Stimulated activated CD4-positive, alpha-beta T cell treated with anti-CD3 and anti-CD28 coated beads, Interleukin-1b, Interleukin-23, amount 100 ng/mL, for 4 hours (primary cell): ENCODE measurements at places on chromosomes 11 and 22.

- DNase-seq = no peak
Measured at GRCh38 chr11:9787981-9788521, 124.2 kb downstream of the SWAP70 start.

DNA sequence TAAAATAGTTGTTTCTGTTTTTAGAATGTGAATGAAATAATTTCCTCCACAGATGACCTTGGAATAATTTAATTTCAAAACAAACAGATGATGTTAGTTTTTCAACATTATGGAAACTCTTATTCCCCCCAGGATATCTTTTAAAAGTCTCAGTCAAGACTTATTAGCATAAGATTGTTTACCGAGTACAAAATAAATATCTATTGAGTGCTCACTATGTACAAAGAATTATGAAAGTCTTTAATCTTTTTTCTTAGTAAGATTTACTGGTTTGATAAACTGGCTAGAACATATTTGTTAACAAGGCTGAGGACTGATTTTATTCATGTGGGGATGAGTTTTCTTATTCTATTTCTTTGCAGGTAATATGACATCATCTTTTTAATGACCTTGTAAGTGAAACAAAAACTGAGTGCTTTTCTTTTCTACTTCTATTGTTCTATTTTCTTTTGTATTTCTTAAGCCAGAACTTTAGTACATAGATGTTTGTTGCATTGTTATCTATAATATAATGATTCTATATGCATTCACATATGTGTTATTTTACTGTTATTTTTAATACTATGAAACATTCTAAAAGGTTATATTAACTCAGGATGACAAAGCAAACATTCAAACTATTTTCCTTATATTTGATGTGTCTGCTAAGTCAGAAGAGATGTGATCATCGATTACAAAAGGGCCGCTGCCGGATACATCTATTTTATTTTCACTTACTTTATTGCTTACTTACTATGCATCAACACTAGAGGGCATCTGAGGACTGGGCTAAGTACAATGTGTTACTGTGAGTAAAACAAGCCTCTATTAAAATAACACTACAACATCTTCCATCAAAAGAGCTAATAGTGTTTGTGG, 111.0 kb upstream of the ARHGAP42 start:
- no peak for DNase-seq

DNA sequence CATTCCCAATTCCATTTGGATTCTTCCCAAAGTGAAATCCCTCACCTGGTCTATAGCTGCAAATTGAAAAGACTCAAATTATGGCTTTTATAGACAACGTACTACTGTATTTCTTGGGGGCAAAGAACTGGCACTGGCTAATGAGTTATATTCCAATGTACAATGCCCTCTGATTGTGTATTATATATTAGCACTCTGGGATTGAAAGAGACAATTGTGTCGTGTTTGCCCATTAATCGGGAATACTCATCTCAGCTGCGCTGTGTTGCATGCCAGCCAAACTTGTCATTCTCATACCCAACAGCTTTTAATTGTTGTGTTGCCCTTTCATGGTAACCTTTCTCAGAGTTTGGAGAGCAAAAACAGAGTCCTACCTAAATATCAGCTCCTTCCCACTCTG, 55.0 kb upstream of the ZBTB44 start:
- DNase-seq = no peak

DNA sequence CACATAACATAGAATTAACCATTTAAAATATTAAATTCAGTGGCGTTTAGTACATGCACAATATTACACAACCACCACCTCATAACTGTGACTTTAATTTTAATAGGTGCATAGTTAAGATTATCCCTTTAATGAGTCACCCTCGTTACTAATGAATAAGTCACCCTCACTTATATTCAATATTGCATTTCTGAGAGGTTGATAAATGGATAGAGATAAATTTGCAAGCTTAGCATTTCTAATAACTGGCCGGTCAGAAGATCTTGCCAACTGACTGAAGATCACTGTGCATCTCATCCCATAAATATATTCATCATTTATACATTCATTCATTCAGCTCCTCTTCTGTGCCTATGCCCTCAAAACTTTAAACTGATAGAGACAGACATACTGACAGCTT, 243.7 kb downstream of the TTC28 start:
- DNase-seq = no peak

DNA sequence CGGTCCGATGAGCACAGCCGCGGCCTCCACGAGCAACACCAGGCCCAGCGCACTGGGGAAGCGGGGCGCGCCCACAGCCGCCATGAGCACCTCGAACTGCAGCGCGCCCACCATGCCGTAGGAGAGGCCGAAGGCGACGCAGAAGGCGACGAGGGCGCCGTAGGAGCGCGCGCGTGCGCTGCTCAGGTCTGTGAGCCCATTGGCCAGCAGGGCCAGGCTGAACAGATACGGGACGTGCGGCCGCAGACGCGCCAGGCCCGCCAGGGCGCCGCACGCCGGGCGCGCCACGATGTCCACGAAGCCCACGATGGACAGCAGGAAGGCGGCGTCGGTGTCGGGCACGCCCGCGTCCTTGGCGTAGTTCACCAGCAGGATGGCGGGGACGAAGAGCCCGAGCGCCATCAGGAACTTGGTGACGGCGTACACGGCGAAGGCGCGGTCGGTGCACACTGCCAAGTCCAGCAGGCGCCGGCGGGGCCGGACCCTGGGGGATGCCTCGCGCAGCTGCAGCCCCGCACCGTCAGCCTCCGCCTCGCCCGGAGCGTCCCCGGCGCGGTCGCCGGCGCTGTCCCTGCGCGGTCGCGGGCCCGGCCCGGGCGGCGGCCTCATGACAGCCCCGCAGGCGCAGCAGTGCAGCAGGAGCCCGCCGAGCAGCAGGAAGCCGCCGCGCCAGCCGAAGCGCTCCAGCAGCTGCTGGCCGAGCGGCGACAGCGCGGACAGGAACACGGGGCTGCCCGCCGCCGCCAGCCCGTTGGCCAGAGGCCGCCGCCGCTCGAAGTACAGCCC, 2.9 kb downstream of the SLC16A8 start:
- no peak for DNase-seq

- no peak for DNase-seq
Measured at GRCh38 chr11:46099963-46100316, 21.3 kb downstream of the PHF21A start.

GRCh38 chr11:71525188-71525937, 1.7 kb upstream of the KRTAP5-7 start:
- no peak for DNase-seq

- DNase-seq = no peak
Measured at GRCh38 chr11:102527041-102527440, 3.5 kb downstream of the MMP7 start.

DNA sequence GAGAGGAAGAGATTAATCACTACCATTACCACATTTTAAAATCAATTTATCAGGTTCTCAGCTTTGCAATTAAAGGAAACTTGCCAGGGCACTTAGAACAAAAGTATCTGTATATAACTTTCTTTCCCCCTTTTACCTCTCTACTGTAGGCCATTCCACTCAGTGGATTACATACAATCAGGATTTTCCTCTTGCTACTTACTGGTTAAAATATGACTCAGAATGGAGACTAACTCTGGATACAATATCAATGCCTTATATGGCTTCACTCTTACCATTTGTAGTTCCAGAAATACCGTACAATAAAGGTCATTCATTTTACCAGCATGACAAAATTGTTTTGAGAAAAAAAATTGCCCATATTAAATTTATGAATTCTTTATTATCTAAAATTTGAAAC, 706.8 kb downstream of the KCNA4 start:
- DNase-seq = no peak

DNA sequence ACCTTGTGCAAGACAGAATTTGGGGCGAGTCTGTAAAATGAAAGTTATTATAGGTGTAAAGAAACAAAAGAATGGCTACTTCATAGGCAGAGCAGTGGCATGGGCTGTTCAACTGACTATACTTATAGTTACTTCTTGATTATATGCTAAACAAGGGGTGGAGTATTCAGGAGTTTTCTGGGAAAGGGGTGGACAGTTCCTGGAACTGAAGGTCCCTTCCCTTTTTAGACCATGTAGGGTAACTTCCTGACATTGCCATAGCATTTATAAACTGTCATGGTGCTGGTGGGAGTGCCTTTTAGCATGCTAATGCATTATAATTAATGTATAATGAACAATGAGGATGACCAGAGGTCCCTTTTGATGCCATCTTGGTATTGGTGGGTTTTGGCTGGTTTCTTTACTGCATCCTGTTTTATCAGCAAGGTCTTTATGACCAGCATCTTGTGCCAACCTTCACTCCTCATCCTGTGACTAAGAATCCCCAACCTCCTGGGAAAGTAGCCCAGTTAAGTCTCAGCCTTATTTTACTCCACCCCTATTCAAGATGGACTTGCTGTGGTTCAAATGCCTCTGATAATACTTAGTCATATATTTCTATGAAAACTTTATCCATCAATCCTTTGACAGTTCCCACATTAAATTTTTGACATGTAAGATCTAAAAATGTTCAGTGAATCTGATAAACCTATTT, 118.6 kb downstream of the ARHGAP42 start:
- DNase-seq = no peak

DNA sequence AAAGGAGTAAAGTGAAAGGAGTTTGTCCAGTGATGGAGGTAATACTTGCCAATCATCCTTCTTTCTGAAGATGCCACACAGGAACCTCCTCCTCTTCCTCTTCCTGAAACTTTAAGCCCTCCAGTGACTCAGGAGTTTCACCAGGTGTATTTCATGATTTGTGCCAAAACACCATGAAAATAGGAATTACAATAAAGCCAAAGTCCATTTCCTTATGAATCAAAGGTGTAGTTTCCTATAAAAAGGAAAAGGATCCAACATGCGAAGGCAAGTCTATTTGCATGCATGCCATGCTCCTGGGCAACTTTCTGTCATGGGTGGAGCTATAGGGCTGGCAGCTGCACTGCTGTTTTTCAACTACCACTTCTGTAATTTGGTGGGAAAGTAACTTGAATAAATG, 9.8 kb upstream of the POU2AF1 start:
- no peak for DNase-seq

DNA sequence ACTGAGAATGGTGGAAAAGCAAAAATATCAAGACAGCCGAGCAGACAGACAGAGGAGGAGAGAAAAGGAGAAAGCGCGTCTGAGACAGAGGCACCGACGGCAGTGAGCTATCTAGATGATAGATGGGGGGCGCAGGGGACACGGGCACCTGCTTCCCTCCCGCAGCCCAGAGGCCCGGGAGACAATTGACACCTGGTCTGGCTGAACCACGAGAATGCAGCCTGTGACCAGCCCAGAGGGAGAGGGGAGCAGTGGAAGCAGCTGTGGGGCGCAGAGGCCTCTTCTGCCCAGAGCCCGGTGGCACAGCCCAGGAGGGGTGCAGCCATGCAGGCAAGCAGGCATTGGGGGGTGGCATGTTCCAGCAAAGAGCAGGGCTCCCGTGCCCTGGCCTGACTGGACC, 48.2 kb downstream of the ELFN2 start:
- no peak for DNase-seq

DNA sequence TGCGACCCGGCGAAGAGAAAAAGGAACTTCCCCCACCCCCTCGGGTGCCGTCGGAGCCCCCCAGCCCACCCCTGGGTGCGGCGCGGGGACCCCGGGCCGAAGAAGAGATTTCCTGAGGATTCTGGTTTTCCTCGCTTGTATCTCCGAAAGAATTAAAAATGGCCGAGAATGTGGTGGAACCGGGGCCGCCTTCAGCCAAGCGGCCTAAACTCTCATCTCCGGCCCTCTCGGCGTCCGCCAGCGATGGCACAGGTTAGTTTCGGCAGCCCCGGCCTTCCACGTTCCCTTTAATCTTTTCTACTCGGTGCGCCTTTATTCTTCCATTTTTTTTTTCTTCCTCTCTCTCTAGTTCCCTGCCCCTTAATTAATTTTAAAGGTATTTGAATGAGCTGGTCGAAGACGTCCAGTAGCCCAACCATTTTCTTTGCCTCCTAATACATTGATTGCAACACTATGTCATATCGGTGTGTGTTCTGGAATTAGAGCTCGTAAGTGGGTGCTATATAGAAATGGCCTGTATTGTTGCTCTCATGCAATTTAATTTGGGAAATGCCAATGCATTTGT, 537 bp downstream of the EP300 start:
- DNase-seq = no peak

GRCh38 chr22:48697694-48698276, 1129.9 kb downstream of the BRD1 start:
- no peak for DNase-seq

GRCh38 chr22:36736701-36737320, 33.3 kb upstream of the CACNG2 start:
- no peak for DNase-seq

DNA sequence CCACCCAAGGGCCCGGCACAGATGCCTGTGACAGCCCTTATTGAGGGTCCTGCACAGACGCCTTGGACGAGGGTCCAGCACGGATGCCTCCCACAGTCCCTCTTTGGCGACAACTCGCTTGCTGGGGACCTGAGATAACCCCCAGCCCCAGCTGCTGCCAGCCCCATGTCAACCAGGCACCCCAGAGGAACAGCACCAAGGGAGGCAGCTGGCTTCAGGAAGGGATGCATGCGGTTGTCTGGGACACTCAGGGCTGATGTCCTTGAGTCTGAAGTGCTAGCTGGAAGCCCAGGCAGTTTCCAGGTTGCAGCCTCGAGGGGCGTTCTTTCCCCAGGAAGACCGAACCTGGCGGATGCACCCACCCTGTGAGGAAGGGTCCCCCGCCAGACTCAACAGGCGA, 33.8 kb downstream of the MOB2 start:
- DNase-seq = no peak

GRCh38 chr11:39968071-39968470, 1491.4 kb downstream of the LRRC4C start:
- no peak for DNase-seq

GRCh38 chr22:25318081-25318823, 98.8 kb downstream of the CRYBB2 start:
- no peak for DNase-seq

- no peak for DNase-seq
Measured at GRCh38 chr11:46429717-46430116, 38.1 kb upstream of the CHRM4 start.

DNA sequence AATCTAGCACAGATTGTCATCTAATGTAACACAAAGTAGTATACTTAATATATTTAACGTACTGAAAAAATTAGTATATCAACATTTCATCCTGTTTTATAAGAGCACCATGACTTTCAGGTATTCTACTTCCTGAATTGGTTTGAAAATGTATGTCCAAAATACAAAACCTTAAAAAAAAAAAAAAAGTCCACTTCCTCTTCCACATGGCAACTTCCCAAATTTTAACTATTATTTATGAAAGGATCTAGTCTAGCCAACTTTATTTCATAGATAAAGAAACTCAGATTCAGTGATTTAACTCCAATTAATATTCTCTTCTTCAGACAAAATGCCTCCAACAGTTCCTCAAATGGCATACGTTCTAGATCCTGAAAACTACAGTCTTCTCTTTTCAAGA, 44.0 kb downstream of the PIK3C2A start:
- DNase-seq = no peak

- DNase-seq = no peak
Measured at GRCh38 chr11:96185220-96185768, 157.7 kb downstream of the MAML2 start.

DNA sequence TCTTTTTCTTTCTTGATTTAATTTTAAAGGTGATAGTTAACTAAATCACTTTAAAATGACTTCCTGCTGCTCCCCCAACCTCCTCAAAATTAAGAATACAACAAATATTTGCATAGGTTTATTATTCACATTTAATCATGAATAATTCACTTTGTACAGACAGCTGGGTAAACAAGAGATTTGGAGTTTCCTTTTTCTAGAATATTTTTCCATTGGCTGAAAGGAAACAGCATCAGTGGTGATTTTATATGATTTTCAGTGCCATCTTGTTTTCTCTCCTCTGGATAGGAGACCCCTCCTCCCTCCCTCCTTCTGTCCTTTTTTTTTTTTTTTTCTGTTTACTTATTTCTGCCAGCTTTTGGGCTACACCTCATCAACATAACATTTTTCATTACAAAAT, 60.5 kb downstream of the LIF start:
- no peak for DNase-seq
